ENCODE measurements at places on chromosomes 2 and 18.

DNA sequence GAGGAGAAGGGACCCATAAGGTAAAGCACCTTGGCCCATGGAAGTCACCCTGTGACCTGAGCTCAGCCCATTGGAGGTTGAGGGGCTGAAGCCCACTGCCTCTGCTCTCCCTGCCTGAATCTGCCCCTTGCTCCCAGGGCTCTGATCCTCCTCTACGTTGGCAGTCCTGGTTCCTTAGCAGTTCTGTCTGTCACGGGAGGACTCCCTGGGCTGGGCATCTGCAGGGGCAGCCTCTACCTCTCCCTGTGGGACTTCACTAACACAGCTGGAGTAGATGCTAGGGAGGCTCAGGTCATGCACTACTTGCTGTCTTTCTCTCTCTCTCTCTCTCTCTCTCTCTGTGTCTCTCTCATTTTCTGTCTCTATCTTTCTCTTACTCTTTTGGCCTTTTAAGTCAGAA is 8.7 kb downstream of the GYPC start:
- no peak for DNase-seq

DNA sequence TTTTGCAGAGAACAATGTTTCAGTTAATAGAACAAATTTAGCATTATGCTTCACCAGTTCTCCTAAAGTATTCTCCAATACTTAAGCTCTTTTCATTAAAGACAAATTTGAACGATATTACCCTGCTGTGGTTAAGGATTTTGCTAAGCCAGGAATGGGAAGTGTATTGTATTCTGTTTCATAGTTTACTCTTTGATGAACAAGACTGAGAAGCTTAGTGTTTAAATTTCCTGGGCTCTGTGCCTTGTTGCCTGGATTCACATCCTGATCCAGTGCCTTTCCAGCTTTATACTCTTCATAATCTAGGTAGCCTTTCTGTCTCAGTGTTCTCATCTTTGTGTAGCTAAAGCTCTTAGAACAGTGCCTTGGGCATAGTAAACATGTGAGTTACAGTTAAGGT is 58.6 kb upstream of the GLS start:
- no peak for DNase-seq

GRCh38 chr2:69731147-69731970 is 10.6 kb upstream of the ANXA4 start:
- no peak for DNase-seq

- no peak for DNase-seq
Observed at GRCh38 chr2:128372621-128373341, 54.1 kb upstream of the HS6ST1 start.

DNA sequence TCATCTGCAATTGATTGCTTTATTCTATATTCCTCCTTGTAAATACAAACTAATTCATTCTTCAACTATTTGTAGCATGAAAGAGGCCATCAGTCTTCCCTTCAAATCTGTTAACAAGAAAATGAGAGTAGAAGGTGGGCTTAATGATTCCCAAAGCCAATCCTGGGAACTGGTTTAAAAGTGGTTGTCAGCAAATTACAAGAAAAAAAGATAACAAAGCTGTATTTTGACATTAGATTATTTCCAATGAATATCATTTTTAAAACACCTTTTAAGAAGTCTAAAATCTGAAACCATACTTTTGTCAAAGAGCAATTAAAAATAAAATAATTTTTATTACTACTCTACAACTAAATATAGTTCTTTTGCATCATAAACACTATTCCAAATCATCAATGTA is 139.2 kb downstream of the DYM start:
- no peak for DNase-seq

Measured in skeletal muscle cell (primary cell).